ENCODE measurements at places on chromosomes 4 and X. TPM values are rescaled to one million over a fixed set of nuclear protein-coding genes. Genes with fewer than 3 reads are reported as not detected.

DNA sequence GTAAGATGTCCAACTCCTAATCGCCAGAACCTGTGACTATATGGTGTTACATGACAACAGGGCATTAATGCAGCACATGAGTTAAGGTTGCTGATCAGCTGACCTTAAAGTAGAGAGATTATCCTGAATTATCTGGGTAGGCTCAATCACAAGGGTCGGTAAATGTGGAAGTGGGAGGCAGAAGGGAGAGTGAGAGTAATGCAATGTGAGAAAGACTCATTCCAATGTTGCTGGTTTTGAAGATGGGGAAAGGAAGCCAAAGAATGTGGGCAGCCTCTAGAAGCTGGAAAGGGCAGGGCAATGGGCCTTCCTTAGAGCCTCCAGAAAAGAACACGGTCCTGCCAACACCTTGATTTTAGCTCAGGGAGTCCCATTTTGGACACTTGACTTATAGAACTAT is 67.4 kb downstream of the STX18 start:
- DNase-seq: no peak
- no peaks in the 10 kb centered on the region for H3K36me3 ChIP-seq
- H3K4me1 ChIP-seq: peaks cover 39% of the 10 kb centered on the region
- no peaks in the 10 kb centered on the region for H3K27me3 ChIP-seq

DNA sequence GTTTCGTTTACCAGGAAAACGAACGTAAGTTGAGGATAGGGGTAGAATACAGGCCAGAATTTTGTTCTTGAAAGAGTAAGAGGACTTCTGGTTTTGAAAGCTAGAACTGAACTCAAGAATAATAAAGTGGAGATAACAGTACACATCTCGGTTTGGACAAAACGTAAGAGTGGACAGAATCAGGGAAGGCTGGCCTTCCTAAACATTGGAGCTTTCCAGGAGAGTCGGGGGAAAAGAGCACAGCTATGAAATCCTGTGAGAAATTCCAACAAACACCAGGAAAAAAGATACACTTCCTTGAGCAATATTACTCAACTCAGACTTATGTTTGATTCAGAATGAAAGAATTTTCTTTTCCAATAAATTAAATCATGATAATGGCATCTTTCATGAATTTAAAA is 1.2 kb downstream of the CTSO start:
- peak overlapping the region; percentile 98 for H3K4me3 ChIP-seq
- H3K27ac ChIP-seq: peak overlapping the region; percentile 93
- no peaks in the 10 kb centered on the region for H3K27me3 ChIP-seq
- H3K4me1 ChIP-seq: peaks cover 8% of the 10 kb centered on the region
- DNase-seq: no peak

The CA5B gene
- total RNA-seq: 6.4 TPM

The AFF2 gene
- 0.17 TPM for total RNA-seq

The RAB33A gene
- total RNA-seq: not detected

DNA sequence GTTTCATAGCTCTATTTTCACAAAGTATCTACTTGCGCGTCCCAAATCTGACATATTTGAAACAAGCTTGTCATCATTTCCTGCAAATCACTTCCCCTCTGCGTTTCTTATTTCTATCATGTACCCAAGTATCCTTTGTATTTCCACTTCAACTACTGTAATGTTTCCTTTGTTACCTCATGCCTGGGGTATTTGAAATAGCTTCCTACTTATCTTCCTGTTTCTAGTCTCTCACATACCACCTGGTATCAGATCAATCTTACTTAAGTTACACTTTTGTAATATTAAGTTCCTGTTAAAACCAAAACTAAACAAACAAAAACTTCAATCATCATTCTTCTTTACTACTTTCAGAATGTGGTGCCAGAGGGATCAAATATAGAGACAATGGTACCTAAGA is 93.6 kb upstream of the SMAD1 start:
- DNase-seq: no peak
- peaks cover 16% of the 10 kb centered on the region for H3K4me1 ChIP-seq
- H3K27me3 ChIP-seq: no peaks in the 10 kb centered on the region
- no peaks in the 10 kb centered on the region for H3K36me3 ChIP-seq
- no peak overlapping the region for H3K4me3 ChIP-seq

DNA sequence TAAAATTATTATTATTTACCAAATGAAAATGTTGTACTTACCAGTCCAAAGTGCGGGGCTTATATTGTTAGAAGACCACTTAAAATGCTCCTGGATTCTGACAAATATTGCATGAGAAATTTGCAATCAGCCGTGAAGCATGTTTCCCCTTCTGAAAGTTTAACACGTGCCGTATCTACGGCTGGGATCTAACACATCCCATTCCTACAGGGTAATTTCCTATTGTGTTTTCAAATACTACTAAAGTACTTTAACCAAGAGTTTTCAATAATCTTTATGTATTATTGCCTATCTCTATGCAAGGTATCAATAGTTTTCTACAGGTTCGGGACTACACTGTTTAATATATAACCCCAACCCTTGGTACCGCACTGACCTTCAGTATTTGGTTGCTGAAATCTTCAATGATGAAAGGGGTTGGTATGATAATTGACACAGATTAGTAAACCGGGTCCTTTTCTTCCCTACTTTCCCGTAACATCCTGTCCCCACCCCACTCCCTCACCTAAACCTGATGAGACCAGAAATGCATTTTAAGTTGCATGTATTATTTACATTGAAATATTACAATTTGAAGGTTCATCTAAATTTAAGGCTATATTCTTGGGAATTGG is 795 bp upstream of the BRWD3 start:
- no peak for DNase-seq
- H3K4me1 ChIP-seq: no peaks in the 10 kb centered on the region
- H3K36me3 ChIP-seq: peaks cover 31% of the 10 kb centered on the region
- H3K27me3 ChIP-seq: no peaks in the 10 kb centered on the region
- peak overlapping the region; percentile 89 for H3K4me3 ChIP-seq

- H3K36me3 ChIP-seq: peaks cover 6% of the 10 kb centered on the region
- no peak for DNase-seq
- peaks cover 25% of the 10 kb centered on the region for H3K4me1 ChIP-seq
- no peaks in the 10 kb centered on the region for H3K27me3 ChIP-seq
- no peak overlapping the region for H3K27ac ChIP-seq
- no peak overlapping the region for H3K4me3 ChIP-seq
These were observed 86.1 kb downstream of the HNRNPD start for GRCh38 chr4:82287720-82288119.

DNA sequence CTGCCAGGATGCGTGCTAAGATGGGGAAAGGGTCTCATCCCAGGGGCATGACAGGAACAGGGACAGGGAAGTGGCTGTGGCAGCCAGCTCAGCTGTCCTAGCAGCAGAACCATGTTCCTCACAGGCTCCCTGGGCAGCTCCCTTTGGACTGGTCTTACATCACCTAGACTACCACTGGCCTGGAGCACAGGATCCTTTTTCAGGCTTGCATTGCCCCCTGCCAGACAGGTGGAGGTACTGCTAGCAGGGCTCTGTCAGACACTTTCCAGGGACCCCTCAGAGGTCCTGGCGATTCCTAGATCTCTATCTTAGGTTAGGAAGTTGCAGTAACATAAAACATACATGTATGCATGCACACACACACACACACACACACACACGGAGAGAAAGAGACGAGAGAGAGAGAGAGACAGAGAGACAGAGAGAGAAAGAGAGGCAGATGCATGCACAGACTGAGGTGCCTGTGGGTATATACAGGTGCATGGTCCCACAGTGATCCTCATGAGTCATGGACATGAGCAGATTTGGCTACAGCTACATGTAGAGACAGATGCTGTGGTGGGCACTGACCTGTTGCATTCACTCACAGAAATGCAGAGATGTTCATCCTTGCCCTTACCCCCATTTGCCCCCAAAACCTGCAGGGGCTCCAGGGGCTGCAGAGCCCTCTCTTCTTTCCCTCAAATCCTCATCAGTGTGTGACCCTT is 63.6 kb downstream of the STARD8 start:
- H3K4me1 ChIP-seq: no peaks in the 10 kb centered on the region
- H3K27ac ChIP-seq: no peak overlapping the region
- H3K36me3 ChIP-seq: no peaks in the 10 kb centered on the region
- peak; percentile 57 for DNase-seq
- peaks cover 34% of the 10 kb centered on the region for H3K27me3 ChIP-seq

DNA sequence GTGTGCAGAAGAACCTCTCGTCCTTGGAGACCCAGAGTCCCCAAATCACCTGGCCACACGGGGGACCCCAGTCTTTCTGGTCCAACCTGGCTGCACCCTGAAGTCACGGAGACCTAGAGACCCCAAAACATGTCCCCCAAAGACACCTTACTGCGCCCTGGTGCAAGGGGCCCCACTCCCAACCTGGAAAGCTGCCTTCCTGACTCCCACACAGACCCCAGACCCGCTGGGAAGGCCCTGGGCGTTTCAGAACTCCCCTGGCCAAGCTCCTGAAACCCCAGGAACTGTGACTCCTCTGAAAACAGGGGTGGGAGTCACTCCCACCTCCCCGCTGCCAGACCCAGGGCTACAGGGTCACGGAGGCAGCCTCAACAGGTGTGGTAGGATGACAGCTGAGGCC is 12.7 kb upstream of the SHOX start:
- no peaks in the 10 kb centered on the region for H3K36me3 ChIP-seq
- no peak overlapping the region for H3K4me3 ChIP-seq
- no peaks in the 10 kb centered on the region for H3K27me3 ChIP-seq
- peak overlapping the region; percentile 33 for H3K27ac ChIP-seq

GRCh38 chr4:102312417-102312816 is 32.9 kb downstream of the SLC39A8 start:
- no peak for DNase-seq
- no peaks in the 10 kb centered on the region for H3K27me3 ChIP-seq
- no peaks in the 10 kb centered on the region for H3K36me3 ChIP-seq
- H3K4me1 ChIP-seq: no peaks in the 10 kb centered on the region
- H3K4me3 ChIP-seq: no peak overlapping the region

DNA sequence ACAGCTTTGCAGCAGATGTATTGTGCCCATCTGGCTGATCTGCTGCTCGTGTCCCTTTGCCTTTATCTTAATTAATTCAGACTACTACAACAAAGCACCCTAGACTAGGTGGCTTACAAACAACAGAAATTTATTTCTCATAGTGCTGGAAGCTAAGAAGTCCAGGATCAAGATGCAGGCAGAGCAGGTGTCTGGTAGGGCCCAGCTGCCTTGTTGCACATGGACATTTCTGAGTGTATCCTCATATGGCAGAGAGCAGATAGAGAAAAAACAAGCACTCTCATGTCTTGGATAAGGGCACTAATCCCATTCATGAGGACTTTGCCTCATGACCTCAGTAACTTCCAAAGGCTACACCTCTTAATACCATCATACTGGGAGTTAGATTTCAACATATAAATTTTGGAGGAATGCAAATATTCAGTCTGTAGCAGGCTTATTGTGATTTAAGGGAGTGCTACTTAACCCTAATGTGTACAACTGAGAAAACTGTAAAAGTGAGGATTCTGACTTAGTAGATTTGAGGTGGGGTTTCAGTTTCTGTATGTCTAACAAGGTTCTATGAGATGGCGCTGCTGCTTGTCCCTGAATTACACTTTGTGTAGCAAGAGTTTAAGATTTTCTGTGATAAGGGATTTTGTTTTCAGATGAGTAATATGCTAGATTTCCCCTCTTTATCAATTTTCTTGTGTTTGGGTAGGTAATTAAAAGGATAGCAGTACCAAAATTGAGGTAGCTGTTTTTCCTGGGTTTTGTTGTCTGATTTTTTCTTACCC is 473.2 kb upstream of the TECRL start:
- DNase-seq: no peak
- no peaks in the 10 kb centered on the region for H3K27me3 ChIP-seq
- no peaks in the 10 kb centered on the region for H3K4me1 ChIP-seq
- no peaks in the 10 kb centered on the region for H3K36me3 ChIP-seq

- H3K4me3 ChIP-seq: no peak overlapping the region
- H3K27ac ChIP-seq: no peak overlapping the region
- H3K36me3 ChIP-seq: peaks cover 4% of the 10 kb centered on the region
- DNase-seq: no peak
These were observed 53.2 kb upstream of the CDKN2AIP start for GRCh38 chr4:183391204-183391603.

DNA sequence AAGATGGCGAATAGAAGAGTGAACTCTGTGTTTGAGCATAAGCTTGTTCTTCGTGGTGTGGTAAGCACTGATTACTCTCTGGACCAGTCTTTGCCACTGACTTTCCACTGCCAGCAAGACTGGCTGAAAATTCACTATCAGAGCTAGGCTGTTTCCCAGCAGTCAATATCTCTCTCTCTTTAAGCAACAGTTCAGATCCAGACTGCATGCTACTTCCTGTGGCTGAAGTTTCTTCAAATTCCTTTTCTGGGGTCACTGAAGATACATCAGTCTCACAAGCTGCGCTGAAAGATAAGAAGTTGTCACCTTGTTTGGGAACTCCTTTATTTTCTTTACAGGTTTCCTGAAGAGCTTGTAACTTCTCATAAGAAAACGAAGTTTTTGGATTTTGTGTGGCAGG is 54.0 kb upstream of the FAM120C start:
- H3K4me3 ChIP-seq: no peak overlapping the region
- no peaks in the 10 kb centered on the region for H3K27me3 ChIP-seq
- H3K27ac ChIP-seq: no peak overlapping the region
- no peak for DNase-seq
- H3K36me3 ChIP-seq: no peaks in the 10 kb centered on the region
